Naive thymus-derived CD4-positive, alpha-beta T cell (primary cell): ENCODE measurements at places on chromosomes 4 and X. TPM values are rescaled to one million over a fixed set of nuclear protein-coding genes. Genes with fewer than 3 reads are reported as not detected.

The TEX13C gene
- total RNA-seq: not detected

The DCX gene
- not detected for total RNA-seq

DNA sequence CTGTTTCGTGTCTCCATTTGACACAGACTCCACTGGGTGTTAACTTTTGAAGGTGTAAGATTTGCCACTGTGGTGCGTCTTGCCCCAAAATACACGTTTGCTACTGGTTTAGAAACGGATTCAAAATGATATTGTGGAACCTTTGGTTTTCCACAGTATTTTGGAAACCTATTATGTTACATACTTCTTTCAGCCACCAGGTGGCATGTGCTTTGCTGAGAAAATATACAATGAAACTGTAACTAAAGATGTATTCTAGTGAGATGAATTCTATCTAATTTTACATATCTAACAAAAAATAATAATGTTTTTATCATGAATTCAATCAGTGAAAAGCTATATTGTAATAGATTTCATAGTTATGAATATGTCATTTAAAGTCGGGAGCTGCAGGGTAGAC is 28.4 kb upstream of the SLITRK4 start:
- no peaks in the 10 kb centered on the region for H3K4me1 ChIP-seq
- H3K36me3 ChIP-seq: no peaks in the 10 kb centered on the region
- H3K27me3 ChIP-seq: no peaks in the 10 kb centered on the region
- no peak overlapping the region for H3K4me3 ChIP-seq
- H3K27ac ChIP-seq: no peak overlapping the region

DNA sequence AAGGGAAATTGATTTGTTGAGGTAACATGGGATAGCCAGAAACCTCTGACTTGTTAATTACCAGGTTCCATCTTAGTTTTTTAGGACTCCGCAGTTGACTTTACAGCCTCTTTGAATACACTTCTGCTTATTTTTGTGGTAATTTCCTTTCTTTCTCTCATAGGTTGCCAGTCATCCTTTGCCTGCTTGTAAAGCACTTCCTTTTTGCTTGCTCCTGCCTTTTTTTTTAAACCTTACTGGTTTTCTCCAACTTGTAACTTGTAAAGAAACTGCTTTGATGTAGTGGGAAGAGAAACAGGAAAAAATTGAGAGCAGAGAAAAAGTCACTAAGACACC is 2.6 kb downstream of the PGK1 start:
- H3K4me3 ChIP-seq: peak overlapping the region; percentile 98
- peak overlapping the region; percentile 97 for H3K27ac ChIP-seq
- no peaks in the 10 kb centered on the region for H3K27me3 ChIP-seq
- H3K4me1 ChIP-seq: peaks cover 29% of the 10 kb centered on the region
- H3K36me3 ChIP-seq: peaks cover 5% of the 10 kb centered on the region
- DNase-seq: no peak

- no peaks in the 10 kb centered on the region for H3K27me3 ChIP-seq
- no peaks in the 10 kb centered on the region for H3K4me1 ChIP-seq
- H3K4me3 ChIP-seq: no peak overlapping the region
- DNase-seq: no peak
Observed at GRCh38 chr4:71907782-71908181, 123.9 kb upstream of the GC start.

The SPCS3 gene
- 129 TPM for total RNA-seq

The C1QTNF7 gene
- not detected for total RNA-seq

GRCh38 chr4:75834095-75834771 is 68.0 kb downstream of the PPEF2 start:
- H3K27ac ChIP-seq: no peak overlapping the region
- H3K4me3 ChIP-seq: no peak overlapping the region
- no peaks in the 10 kb centered on the region for H3K27me3 ChIP-seq
- no peaks in the 10 kb centered on the region for H3K4me1 ChIP-seq
- no peaks in the 10 kb centered on the region for H3K36me3 ChIP-seq
- DNase-seq: no peak

The STAP1 gene
- total RNA-seq: 6.1 TPM

The PPARGC1A gene
- not detected for total RNA-seq

The CCNB3 gene
- total RNA-seq: 0.31 and 0.97 TPM in 2 replicates

The MBNL3 gene
- 29.7 TPM for total RNA-seq

The GRK4 gene
- total RNA-seq: 1.7 TPM

GRCh38 chr4:128244379-128244778 is 43.2 kb downstream of the PGRMC2 start:
- no peaks in the 10 kb centered on the region for H3K27me3 ChIP-seq
- H3K4me3 ChIP-seq: no peak overlapping the region
- no peak overlapping the region for H3K27ac ChIP-seq
- DNase-seq: no peak
- H3K36me3 ChIP-seq: no peaks in the 10 kb centered on the region
- H3K4me1 ChIP-seq: no peaks in the 10 kb centered on the region

The ENAM gene
- not detected for total RNA-seq

- H3K36me3 ChIP-seq: no peaks in the 10 kb centered on the region
- DNase-seq: no peak
- no peaks in the 10 kb centered on the region for H3K27me3 ChIP-seq
- no peak overlapping the region for H3K4me3 ChIP-seq
- H3K4me1 ChIP-seq: no peaks in the 10 kb centered on the region
Observed at GRCh38 chrX:114581528-114582263, 2.2 kb upstream of the HTR2C start.

- H3K27ac ChIP-seq: no peak overlapping the region
- no peaks in the 10 kb centered on the region for H3K4me1 ChIP-seq
- no peaks in the 10 kb centered on the region for H3K36me3 ChIP-seq
- DNase-seq: no peak
- no peaks in the 10 kb centered on the region for H3K27me3 ChIP-seq
Observed at GRCh38 chr4:85909851-85910250, 434.9 kb downstream of the ARHGAP24 start.

- H3K27me3 ChIP-seq: no peaks in the 10 kb centered on the region
- no peaks in the 10 kb centered on the region for H3K4me1 ChIP-seq
- DNase-seq: no peak
- no peaks in the 10 kb centered on the region for H3K36me3 ChIP-seq
Observed at GRCh38 chr4:75180790-75181776, 248.2 kb downstream of the PARM1 start.

The P2RY4 gene
- 0.22 and 0.25 TPM in 2 replicates for total RNA-seq

The EMCN gene
- total RNA-seq: not detected

GRCh38 chr4:182806259-182807252 is 110.6 kb downstream of the DCTD start:
- no peaks in the 10 kb centered on the region for H3K36me3 ChIP-seq
- peaks cover 8% of the 10 kb centered on the region for H3K4me1 ChIP-seq
- no peak overlapping the region for H3K4me3 ChIP-seq
- peak; percentile 29 for DNase-seq

The GYPE gene
- 1.8 TPM for total RNA-seq

DNA sequence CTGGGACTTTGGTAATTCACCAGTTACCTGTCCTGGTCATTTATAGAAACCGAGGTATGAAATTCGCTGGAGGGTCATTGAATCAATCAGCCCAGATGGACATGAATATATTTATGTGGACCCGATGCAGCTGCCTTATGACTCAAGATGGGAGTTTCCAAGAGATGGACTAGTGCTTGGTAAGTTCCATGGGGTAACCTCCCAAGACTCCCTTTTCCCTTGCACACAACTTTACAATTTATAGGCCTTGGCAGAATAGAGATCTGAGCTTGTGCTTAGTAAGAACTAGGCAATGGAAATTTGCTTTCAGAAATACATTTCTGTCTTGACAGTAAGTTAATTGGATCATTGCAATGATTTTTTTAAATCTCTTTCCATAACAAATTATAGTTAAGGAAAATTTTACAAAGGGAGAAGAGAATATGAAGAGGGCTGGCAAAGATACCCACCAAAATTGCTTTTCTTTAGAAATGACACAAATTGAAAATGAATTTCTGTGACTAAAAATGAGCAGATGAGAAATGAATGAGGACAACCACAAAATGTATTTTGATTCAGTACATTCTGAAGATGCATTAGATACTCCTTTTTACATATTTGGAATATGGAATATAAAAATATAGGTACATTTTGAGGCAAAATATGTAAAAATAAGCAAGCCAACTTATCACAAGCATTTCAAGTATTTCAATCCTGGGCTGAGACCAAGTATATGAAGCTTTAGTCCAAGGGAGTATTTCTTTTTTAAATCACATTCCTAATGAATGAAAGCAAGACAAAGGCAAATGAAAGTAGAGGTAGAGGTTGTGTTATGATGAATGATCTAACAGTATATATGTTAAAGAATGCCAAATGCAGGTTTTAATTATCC is 45.9 kb downstream of the PDGFRA start:
- no peak overlapping the region for H3K4me3 ChIP-seq
- H3K27ac ChIP-seq: no peak overlapping the region
- no peak for DNase-seq
- no peaks in the 10 kb centered on the region for H3K36me3 ChIP-seq

- no peak overlapping the region for H3K27ac ChIP-seq
- no peak for DNase-seq
- no peaks in the 10 kb centered on the region for H3K27me3 ChIP-seq
- no peak overlapping the region for H3K4me3 ChIP-seq
- H3K4me1 ChIP-seq: no peaks in the 10 kb centered on the region
Observed at GRCh38 chr4:747546-748170, 42.0 kb downstream of the PCGF3 start.

DNA sequence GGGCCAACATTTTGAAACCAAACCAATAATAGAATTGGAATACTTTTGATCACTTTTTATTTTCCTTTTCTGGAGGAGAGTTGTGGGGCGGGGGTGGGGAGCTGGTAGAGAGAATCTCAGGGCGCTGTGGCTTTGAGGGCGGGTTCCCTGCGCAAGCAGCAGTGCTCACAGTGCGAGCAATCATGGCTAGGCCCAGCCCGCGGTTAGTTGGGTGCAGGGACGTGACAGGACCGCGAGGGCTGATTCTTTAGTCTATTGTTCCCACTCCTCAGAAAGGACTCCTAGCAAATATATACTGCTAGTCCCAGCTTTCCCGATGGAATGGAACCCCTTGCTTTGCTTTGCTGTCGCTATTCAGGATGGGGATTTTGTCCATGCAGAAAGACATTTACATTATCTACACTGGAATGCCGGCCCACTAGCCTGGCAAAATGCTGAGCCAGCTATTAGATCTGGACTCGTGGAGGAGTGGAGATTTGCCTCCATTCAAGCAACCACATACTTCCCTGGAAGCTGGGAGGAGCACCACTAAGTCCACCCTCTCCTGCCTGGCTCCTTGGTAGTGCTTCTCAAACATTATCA is 23.9 kb upstream of the APLN start:
- no peaks in the 10 kb centered on the region for H3K36me3 ChIP-seq
- H3K27me3 ChIP-seq: no peaks in the 10 kb centered on the region
- H3K4me1 ChIP-seq: peaks cover 5% of the 10 kb centered on the region
- peak overlapping the region; percentile 38 for H3K27ac ChIP-seq

The GABRQ gene
- not detected for total RNA-seq

- H3K4me1 ChIP-seq: no peaks in the 10 kb centered on the region
- no peak overlapping the region for H3K4me3 ChIP-seq
Observed at GRCh38 chrX:24828600-24828999, 134.9 kb downstream of the POLA1 start.

DNA sequence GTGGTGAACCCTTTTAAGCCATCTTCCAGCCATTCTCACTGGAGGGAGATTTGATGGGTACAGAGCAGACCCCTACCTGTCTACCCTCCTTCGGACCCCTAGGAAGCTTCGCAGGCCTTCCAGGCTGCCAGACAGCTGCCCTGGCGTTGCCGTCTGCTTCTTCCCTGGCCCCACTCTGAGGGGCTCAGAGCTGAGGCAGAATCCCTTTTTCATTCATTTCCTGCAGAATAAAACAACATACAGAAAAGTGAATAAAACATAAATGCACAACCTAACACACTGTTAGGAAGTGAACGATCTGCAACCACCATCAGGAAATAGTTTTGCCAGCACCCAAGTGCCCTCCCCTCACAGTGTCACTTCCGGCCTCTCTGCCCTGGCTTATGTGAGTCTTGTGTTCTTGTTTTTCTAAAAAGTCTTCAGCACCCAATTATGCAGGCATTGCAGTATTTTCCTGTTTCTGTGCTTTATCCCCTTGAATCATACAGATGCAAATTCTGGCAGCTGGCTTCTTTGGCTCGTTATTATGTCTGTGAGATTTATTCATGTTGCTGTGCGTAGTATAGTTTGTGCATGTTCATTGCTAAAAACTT is 5.6 kb upstream of the ADD1 start:
- H3K4me3 ChIP-seq: peak overlapping the region; percentile 66
- peak overlapping the region; percentile 82 for H3K27ac ChIP-seq
- peaks cover 54% of the 10 kb centered on the region for H3K4me1 ChIP-seq
- no peaks in the 10 kb centered on the region for H3K27me3 ChIP-seq

The CLDN34 gene
- total RNA-seq: not detected in 2 replicates

DNA sequence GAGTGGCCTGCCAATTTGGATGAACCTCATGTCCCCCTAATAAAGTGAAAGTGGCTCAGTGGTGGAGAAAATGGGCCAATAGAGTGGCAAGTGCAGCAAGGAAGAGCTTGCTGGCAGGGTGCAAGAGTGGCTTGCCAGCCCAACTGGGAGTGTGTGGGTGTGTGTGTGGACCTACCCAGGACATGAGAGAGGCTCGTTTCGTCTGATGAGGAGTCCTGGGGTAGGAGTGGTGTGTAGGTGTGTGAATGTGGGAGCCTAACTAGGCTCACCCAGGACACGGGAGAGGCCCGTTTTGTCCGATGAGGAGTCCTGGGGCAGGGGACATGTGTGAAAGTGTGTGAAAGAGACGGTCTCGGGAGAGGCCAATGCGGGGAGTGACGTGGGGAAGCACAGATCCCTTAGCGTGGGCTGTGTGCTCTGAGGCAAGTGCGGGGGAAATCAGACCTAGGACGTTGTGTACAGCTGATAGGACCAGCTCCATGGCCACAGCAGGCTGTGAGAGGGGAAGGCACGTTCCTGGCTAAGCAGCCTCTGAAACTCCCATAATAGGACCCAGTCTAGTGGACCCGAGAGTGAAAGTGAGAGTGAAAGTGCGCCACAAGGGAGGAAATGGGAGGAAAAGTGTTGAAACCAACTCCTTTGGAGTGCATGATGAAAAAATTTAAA is 5.3 kb downstream of the GAGE10 start:
- no peaks in the 10 kb centered on the region for H3K27me3 ChIP-seq
- H3K36me3 ChIP-seq: no peaks in the 10 kb centered on the region
- peak; percentile 19 for DNase-seq
- H3K27ac ChIP-seq: peak overlapping the region; percentile 70
- H3K4me3 ChIP-seq: peak overlapping the region; percentile 54

- H3K4me1 ChIP-seq: no peaks in the 10 kb centered on the region
- no peak for DNase-seq
- no peaks in the 10 kb centered on the region for H3K27me3 ChIP-seq
- no peak overlapping the region for H3K27ac ChIP-seq
Observed at GRCh38 chr4:52877036-52877435, 14.9 kb downstream of the RASL11B start.

GRCh38 chr4:185219551-185220344 is 10.3 kb downstream of the SNX25 start:
- no peak overlapping the region for H3K27ac ChIP-seq
- H3K4me3 ChIP-seq: no peak overlapping the region
- no peaks in the 10 kb centered on the region for H3K4me1 ChIP-seq
- no peaks in the 10 kb centered on the region for H3K27me3 ChIP-seq
- DNase-seq: no peak
